ENCODE measurements at places on chromosomes 2 and 18. TPM values are rescaled to one million over a fixed set of nuclear protein-coding genes. Genes with fewer than 3 reads are reported as not detected.

- H3K27ac ChIP-seq: no peak overlapping the region
- H3K36me3 ChIP-seq: no peaks in the 10 kb centered on the region
- no peaks in the 10 kb centered on the region for H3K4me1 ChIP-seq
- no peaks in the 10 kb centered on the region for H3K27me3 ChIP-seq
- peak; percentile 2 for DNase-seq
These were observed 104.5 kb upstream of the CDH2 start for GRCh38 chr18:28281400-28281799.

DNA sequence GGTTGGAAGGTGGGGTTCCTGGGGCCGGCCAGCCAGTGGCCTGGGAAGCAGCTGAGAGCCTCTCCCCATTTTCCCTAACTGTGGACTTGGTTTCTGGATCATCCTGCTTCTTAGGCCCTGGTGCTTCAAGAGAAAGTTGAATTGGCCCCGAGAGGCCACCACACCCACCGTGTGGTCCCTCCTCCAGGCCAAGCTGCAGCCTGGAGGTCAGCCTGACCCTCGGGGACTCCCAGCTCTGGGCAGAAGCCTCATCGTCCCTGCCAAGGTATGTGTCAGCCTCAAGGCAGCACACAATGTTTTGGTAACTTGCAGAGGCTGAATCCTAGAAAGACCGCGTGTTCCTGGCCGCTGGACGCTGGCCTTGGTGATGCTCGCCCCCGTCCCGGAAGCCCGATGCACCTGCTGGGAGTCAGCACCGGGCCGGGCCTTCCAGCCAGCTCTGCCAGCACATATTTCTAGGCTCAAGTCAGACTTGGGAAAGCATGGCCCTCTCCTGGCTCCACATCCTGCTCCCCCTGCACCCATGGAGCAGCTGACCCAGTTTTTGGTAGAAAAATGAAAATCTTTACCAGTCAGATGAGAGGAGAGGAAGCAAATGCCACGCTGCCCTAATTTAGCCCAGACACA is 72.6 kb downstream of the ACTR2 start:
- DNase-seq: peak; percentile 92
- H3K36me3 ChIP-seq: no peaks in the 10 kb centered on the region
- peaks cover 32% of the 10 kb centered on the region for H3K4me1 ChIP-seq

DNA sequence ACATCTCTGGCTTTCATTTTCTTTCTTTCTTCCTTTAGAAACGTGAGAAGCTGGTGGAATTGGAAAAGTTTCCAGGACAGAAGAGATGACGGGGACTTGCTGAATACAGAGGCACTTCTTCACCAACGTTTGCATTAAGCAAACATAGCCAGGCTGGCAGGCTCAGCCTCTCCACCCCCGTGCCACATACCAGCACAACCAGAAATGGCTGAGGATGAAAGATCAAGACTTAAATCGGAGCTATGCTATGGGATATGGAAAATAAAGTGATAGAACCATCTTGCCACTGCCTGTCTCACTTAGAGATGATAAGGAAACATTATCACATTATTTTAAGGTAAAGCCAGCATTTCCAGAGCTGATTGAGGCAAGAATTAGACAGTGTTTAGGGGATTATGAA is 483.3 kb downstream of the BCL11A start:
- H3K4me3 ChIP-seq: no peak overlapping the region
- H3K4me1 ChIP-seq: no peaks in the 10 kb centered on the region
- DNase-seq: no peak
- H3K27me3 ChIP-seq: no peaks in the 10 kb centered on the region
- H3K27ac ChIP-seq: no peak overlapping the region
- H3K36me3 ChIP-seq: no peaks in the 10 kb centered on the region

DNA sequence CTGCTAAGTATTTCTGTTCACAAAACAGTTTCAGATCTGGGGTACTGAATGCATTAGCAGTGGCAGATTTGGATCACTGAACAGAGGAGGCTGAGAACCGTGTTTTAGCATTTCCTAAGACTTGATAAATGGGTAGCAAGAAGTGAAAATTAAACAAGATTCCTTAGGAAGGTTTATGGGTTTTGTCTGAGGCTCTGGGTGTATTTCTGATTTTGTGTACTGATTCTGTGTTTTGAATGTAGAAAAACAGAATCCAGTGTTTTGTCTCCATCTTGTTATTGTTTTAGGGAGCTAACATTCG is 1.4 kb downstream of the FAM117B start:
- H3K4me3 ChIP-seq: peak overlapping the region; percentile 97
- DNase-seq: no peak
- 0 out of 2 replicates have a peak, but pooled peaks cover 4% of the 10 kb centered on the region for H3K4me1 ChIP-seq
- no peaks in the 10 kb centered on the region for H3K27me3 ChIP-seq
- H3K36me3 ChIP-seq: no peaks in the 10 kb centered on the region

GRCh38 chr2:174142290-174142689 is 106.0 kb downstream of the OLA1 start:
- no peaks in the 10 kb centered on the region for H3K27me3 ChIP-seq
- no peak overlapping the region for H3K27ac ChIP-seq
- no peaks in the 10 kb centered on the region for H3K4me1 ChIP-seq
- no peak for DNase-seq
- no peak overlapping the region for H3K4me3 ChIP-seq
- no peaks in the 10 kb centered on the region for H3K36me3 ChIP-seq

DNA sequence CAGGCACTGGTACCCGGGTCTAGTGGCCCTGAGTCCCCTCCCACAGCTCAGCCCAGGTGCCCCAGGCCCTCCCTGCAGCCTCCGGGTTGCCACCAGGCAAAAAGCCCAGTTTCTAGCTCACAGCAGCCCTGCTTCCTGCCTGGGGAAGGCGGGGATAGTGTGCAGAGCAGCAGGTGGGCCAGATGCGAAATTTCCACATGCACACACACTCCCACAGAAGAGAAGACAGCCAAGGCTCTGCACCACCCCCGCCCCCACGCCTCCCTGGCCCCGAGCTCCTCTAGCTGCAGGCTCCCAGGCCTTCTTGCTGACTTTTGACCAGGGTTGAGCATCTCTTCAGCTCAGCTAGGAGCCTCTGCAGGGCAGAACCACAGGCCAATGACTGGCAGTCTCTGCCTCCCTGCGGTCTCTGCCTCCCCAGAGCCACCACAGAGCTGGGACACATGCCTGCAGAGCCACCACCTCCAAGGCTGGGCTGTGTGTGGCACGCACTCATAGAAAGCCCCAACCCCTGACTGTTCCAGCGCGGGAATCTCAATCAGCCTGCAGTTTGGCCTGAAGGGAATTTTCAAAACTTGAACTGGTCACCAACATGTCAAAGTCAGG is 7.2 kb downstream of the SLC66A2 start:
- H3K36me3 ChIP-seq: 0 out of 2 replicates have a peak, but pooled peaks cover under 1% of the 10 kb centered on the region
- no peak for DNase-seq
- no peak overlapping the region for H3K27ac ChIP-seq
- peaks cover 6% of the 10 kb centered on the region for H3K4me1 ChIP-seq
- H3K4me3 ChIP-seq: no peak overlapping the region

GRCh38 chr2:11842336-11842735 is 95.9 kb downstream of the LPIN1 start:
- H3K27me3 ChIP-seq: no peaks in the 10 kb centered on the region
- no peak overlapping the region for H3K4me3 ChIP-seq
- DNase-seq: no peak

DNA sequence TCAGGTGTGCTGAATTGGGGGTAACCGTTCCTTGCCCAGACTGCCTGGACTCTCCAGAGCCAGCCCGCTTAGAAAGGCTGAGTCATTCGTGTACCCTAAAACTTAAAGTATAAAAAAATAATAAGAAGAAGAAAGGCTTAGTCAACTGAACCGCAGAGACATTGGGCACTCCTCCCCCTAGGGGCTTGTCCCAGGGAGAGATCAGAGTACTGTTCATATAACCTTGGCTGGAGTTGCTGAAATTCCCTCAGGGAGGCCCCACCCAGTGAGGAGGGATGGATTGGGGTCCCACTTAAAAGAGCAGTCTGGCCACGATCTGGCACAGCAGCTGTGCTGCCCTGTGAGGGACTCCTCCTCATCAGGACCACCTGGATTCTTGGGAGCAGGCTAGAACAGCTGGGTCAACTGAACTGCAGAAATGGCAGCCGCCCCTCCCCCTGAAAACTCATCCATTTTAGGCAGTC is 37.2 kb downstream of the ANKRD12 start:
- no peak overlapping the region for H3K27ac ChIP-seq
- H3K4me1 ChIP-seq: no peaks in the 10 kb centered on the region
- H3K36me3 ChIP-seq: no peaks in the 10 kb centered on the region
- H3K27me3 ChIP-seq: no peaks in the 10 kb centered on the region

- no peaks in the 10 kb centered on the region for H3K36me3 ChIP-seq
- peaks cover 4% of the 10 kb centered on the region for H3K4me1 ChIP-seq
- H3K27ac ChIP-seq: no peak overlapping the region
- no peak overlapping the region for H3K4me3 ChIP-seq
- H3K27me3 ChIP-seq: no peaks in the 10 kb centered on the region
- DNase-seq: peak; percentile 68
These were observed 78.2 kb downstream of the MYL12B start for GRCh38 chr18:3340015-3340681.

The UNC50 gene
- polyA plus RNA-seq: 88.6 TPM

The LAMA3 gene
- polyA plus RNA-seq: 0.93 TPM

The EMILIN1 gene
- 65.0 TPM for polyA plus RNA-seq

- H3K36me3 ChIP-seq: no peaks in the 10 kb centered on the region
- no peaks in the 10 kb centered on the region for H3K27me3 ChIP-seq
- no peak overlapping the region for H3K4me3 ChIP-seq
- no peak for DNase-seq
- no peaks in the 10 kb centered on the region for H3K4me1 ChIP-seq
- H3K27ac ChIP-seq: no peak overlapping the region
These were observed 28.2 kb upstream of the BIN1 start for GRCh38 chr2:127134833-127135830.

GRCh38 chr2:194618432-194618831 is 1038.6 kb upstream of the SLC39A10 start:
- no peaks in the 10 kb centered on the region for H3K4me1 ChIP-seq
- no peaks in the 10 kb centered on the region for H3K36me3 ChIP-seq
- H3K27me3 ChIP-seq: no peaks in the 10 kb centered on the region
- no peak overlapping the region for H3K27ac ChIP-seq

DNA sequence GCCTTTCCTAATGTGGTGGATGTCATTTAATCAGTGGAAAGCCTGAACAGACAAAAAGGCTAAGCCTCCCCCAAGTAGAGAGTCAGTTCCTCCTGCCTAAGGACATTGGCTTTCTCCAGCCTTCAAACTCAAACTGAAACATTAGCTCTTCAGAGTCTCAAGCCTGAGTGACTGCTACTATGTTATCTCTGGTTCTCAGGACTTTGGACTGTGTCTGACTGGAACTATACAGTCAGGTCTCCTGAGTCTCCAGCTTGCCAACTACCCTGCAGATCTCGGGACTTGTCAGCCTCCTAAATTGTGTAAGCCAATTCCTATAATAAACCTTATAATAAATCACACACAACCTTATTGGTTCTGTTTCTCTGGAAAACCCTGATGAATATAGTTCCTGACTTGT is 12.6 kb downstream of the HYCC2 start:
- no peak overlapping the region for H3K27ac ChIP-seq
- no peak for DNase-seq
- peaks cover 4% of the 10 kb centered on the region for H3K36me3 ChIP-seq
- H3K4me3 ChIP-seq: no peak overlapping the region
- peaks cover 12% of the 10 kb centered on the region for H3K4me1 ChIP-seq
- no peaks in the 10 kb centered on the region for H3K27me3 ChIP-seq

The CD226 gene
- 0.16 TPM for polyA plus RNA-seq

- H3K27ac ChIP-seq: no peak overlapping the region
- H3K36me3 ChIP-seq: no peaks in the 10 kb centered on the region
- no peaks in the 10 kb centered on the region for H3K27me3 ChIP-seq
These were observed 200.9 kb downstream of the NYAP2 start for GRCh38 chr2:225600444-225600843.
